ENCODE measurements at places on chromosomes 1 and 21.

DNA sequence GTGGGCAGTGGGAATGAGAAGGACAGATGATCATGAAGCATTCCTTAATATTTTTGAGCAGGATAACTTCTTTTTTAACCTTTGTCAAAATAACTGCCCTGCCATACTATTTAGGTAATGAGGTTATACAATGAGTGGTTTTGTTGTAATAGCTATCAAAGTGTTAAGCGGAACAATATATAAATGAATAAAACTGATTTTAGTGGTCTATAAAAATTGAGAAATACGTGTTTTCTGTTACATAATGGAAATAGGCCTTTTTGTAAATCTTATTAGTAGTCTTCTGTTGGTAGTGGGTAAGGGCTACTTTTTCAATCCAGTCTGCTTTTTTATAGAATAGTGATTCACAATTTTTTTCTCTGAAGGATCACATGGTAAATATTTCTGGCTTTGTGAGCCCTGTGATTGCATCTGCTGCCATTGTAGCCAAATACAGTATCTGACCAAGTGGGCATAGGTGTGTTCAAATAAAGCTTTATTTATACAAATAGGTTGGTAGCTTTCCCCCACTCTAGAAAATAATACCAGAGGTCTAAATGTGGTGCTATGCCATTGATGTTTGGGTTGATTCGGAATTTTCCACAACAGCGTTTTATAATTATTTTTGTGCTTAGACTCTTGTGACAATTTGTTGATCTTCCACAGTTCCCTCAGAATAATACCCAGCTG is 4.3 kb downstream of the NEK7 start:
- DNase-seq: no peak

DNA sequence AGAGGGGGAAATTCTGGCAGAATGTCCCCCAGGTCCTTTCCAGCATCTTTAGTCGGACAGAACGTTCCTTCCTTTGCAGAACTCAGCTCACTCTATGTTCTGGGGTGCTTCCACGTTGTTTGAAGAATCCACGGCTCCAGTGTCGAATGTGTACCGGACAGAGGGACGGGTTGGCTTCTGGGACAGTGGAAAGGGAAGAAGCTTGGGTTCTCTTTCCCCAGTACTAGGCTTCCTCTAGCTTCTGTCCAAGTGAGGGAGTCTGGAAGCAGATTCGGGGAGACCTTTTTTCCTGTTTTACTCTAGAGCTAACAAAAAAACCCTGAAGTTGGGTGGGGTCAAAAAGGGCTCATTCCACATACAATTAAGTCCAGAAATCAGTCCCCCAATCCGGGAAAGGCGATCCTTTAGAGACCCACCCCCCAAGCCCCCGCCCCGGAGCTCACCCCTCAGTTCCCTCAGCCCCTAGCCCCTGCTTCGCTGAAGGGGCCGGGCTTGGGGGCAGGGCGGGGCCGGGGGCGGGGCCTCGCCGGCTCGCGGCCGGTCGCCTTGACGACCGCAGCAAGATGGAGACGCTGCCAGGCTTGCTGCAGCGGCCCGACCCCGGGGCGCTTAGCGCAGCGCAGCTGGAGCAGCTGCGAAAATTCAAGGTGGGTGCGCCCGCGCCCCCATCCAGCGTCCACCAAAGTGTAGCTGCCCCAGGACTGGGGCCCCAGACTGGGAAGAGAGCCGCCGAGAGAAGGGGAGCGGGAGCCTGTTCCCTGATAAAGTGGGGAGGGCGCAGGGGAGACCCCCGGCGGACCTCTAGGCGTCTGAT is at the start of gene RIIAD1:
Gene RIIAD1, plus strand, starts transcription at position 549 of the 814 bp plus-strand sequence. Its CDS starts 15 bp downstream, at position 564.
- DNase-seq: peak; percentile 45

GRCh38 chr1:98735756-98736155 is 74.2 kb downstream of the SNX7 start:
- no peak for DNase-seq

GRCh38 chr1:231040019-231040799 is at the start of gene FAM89A:
TSS of gene FAM89A (minus strand) at chr1:231040254. CDS start at chr1:231040211, 43 bp downstream.
- DNase-seq: peak; percentile 82

- no peak for DNase-seq
Observed at GRCh38 chr1:190119683-190120082, 358.0 kb downstream of the BRINP3 start.
